ENCODE measurements at places on chromosomes 7 and 10.
A peak's percentile ranks its signal among the peaks of the same experiment; 100 is the strongest.

- DNase-seq: peak; percentile 28
Measured at GRCh38 chr10:20059084-20059835, 243.0 kb downstream of the PLXDC2 start.

GRCh38 chr7:104412911-104413310 is 84.5 kb downstream of the LHFPL3 start:
- DNase-seq: no peak

- no peak for DNase-seq
Measured at GRCh38 chr7:140053812-140054539, 8.8 kb downstream of the PARP12 start.

DNA sequence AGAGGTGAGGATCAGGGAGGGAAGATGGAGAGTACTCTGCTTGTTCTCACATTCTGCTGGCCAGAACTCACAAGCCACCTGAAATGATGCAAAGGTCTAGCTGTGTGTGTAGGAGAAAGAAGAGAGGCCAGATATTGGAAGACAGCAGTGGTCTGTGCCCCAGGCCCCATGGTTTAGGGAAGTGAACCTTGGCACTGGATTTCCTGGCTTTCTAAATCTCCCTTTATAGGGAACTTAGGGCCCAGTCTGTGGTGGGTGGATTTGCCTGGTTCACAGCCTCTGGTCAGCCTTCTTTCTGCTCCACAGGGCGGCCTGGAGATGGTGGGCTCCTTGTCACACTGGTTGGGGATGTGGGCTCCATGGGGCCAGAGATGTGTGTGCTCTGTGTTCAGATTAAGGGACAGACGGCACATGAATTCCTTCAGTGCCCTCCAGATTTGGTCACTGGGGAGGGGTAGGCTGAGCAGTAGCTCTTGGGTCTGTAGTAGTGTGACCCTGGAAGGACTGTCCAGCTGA is 9.5 kb upstream of the SH2D4B start:
- DNase-seq: no peak

- DNase-seq: no peak
Measured at GRCh38 chr10:29144126-29144525, 144.7 kb upstream of the LYZL1 start.

- DNase-seq: no peak
Measured at GRCh38 chr7:78417180-78417853, 618.7 kb downstream of the PHTF2 start.

DNA sequence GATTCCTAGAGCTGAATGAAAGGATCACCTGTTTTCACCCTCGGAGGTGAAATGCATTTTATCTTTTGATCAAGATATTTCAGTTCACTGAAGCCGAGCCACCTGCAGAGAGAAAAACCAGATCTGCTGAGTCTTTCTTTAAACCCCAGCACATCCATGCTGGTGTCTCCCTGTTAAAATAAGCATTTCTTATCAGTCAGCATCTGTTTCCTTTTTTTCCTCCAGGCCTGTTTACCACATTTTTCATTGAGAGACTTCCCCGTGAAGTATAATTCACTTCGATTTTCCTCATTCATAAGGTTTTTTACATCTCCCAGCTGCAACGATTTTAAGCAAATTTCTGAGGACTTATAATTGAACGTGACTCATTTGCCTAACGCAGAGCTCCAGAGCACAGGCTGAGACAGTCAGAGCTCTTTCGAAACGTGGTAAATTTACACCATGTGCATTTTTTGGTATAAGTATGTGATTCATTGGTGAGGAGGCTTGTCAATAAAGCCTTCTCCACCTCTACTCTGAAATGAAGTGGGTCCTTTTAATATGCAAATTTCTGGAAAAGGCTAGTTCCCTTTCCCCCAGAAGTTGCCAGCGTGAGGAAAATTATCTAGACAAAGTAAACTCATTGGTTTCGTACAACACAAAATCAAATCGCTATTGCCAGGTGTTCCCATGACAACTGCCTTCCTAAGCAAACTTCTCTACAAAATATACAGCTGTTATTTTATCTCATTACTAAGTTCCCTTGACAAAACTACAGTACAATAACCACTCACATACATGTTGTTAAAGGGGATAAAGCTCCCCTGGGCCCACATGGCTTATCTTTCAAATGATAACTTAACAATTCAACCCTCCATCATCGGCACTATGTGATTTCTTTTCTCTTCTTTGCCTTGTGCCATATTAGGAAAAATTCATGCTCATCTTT is 374.8 kb upstream of the AKR1E2 start:
- peak; percentile 86 for DNase-seq

DNA sequence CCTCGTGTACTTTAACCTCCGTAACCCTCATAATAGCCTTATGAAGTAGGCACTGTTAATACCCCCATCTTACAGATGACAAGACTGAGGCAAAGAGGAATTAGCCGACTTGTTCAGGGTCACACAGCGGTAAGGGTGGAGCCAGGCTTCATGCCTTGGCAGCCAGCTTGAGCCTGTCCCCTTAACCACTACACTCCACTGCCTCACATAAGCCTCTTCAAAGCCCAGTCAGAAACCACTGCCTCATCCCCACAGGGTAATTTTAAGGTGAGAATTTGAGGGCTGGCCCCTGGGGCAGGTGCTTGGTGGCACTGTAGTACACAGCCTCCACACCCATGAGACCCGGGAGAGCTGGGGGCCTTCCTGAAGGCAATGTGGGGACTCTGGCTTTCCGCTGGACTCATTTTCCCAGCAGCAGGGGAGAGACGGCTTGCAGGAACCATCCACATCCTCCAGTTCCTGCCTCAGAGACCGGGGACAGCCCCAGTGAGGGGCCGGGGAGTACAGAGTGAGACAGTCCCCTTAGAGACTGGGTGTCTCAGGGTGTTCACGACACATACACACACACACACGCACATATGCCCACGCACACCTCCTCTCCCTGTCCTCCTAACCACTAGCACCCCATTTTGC is 7.6 kb upstream of the C10orf105 start:
- no peak for DNase-seq

- no peak for DNase-seq
Measured at GRCh38 chr7:86966916-86967315, 92.5 kb downstream of the ELAPOR2 start.

DNA sequence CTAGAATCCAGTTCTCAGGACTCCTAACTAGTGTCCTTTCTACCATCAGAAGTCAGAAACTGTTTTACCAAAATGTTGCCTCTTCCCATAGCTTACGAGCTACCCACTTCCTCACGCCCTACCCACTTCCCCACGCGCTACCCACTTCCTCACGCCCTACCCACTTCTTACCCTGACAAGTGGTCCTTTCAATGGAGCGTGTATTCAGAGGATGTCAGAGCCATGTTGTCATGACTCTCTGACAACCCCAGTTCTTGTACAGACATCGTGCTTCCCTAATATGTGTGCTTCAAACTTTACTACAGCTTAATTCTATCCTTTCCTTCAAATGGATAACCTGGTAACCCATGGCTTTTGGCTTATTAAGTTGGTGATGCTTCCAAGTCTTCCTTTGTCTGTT is 84.8 kb upstream of the PHF14 start:
- no peak for DNase-seq

DNA sequence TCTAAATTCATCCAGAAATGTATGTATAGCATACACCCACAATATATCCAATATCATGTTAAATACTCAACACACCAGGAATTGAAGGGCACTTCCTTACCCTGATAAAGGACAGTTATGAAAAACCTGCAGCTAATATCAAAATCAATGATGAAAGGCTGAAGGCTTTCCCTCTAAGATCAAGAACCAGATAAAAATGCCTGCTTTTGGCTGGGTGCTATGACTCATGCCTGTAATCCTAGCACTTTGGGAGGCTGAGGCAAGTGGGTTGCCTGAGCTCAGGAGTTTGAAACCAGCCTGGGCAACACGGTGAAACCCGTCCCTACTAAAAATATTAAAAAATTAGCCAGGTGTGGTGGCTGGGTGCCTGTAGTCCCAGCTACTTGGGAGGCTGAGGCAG is 21.6 kb upstream of the UPP1 start:
- no peak for DNase-seq

DNA sequence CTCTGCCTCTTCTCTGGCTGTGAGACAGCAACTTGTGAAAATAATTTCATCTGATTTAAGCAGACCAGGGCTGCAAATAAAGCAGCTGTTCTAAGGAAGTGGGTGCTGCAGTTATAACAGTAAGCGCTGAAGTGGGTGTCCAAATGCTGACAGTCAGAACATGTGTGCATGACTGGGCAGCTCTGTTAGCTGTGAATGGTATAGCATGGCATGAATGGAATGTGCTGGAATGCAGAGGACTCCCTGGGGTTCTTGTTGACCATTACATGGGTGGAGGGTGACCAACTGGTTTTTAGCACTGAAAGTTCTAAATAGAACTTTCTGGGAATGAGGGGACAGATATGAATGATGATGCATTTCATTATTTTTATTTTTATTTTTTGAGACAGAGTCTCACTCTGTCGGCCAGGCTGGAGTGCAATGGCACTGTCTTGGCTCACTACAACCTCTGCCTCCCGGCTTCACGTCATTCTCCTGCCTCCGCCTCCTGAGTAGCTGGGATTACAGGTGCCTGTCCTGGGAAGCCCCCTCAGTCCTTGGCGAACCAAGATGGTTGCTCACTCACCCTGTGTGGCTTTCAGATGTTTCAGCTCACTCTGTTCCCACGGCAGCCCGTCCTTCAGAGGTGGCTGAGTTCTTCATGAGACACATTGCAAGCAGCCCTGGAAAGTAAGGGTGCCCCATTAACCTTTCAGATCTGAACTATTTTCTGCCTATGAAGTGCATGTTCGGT is 319.8 kb upstream of the PHYHIPL start:
- peak; percentile 89 for DNase-seq

DNA sequence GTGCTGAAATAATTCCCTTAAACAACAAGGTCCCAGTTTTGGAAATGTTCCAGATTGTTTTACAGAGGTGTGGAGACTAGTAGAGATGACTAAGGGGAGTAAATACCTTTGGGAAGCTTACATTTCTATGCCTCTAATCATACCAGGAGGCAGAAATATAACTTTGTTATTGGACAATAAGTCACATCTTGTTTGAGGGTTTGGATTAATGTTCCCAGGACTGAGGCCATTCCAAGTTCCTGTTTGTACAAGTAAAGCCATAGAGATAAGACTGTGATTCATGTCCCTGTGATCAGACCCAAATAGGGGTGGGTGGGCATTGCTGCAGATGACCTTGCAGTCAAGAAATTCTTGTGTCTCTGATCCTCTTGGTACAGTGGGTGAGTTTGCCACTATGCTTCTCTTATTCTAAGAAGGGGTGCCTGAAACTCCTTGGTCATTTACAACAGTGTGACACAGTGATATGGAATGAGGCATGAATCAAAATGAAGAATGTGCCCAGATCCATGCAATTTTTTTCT is 508.3 kb downstream of the SORCS3 start:
- peak; percentile 95 for DNase-seq

DNA sequence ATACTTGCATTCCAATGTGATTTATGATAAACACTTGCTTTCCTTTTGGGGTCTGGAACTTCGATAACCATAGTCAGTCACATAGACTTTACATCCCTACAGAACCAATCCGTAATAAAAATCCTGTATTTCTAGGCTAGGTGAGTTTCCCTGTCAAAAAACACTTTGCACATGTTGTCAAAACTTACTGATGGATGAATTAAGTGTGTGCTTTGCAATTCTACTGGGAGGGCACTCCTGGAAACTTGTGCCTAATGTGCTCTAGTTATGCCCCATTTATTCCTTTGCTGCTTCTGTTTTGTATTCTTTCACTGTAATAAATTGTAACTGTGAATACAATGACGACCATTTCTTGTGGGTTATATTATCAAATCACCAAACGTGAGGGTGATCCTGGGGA is 684.8 kb upstream of the PCDH15 start:
- no peak for DNase-seq

DNA sequence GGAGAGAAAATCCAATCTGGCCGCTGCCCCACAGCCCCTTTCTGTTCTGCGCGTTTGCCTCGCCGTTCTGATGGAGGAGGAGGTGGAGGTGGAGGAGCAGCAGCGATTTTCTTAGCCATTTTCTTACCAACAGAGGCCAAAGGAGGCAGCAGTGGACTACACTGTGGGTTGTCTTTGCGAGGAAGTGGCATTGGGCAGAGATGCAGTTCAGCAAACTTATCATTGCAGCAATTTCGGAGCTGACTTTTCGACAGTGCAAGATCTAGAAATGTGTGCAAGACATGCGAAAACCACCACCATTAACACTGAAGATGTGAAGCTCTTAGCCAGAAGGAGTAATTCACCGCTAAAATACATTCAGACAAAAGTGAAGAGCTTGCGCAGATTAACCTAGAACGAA is 1.9 kb upstream of the ARL4A start:
- DNase-seq: no peak

DNA sequence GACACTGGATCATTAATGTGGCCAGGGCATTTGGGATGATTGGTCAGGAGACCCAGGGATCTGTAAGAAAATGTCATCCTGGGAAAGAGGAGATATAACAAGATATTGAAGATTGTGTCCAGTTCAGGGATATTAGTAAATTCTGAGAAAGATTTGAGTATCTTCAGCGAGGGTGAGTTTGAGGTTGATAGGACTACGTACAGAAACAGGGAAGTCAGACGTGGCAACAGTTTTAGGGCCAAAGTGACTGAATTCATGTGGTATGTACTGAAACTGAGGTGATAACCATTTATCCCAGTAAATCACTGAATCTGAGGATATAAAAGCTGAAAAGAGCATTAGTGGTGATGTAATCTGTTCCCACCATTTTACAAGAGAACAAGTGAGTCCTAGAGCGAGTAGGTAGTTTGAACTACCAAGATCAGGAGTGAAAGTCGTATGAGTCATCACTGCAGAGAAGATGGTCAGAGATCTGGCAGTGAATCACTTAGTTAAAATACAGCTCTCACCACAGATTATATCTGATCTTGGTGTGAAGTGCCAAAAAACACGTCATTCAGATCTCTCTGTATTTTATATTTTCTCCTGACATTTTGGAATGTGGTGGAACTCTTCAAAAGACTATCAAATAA is 220.5 kb downstream of the CDK14 start:
- DNase-seq: peak; percentile 85
